ENCODE measurements at places on chromosomes 1 and 21.

- DNase-seq = no peak
Observed at GRCh38 chr1:157429601-157430240, 122.6 kb downstream of the FCRL5 start.

- DNase-seq = no peak
Observed at GRCh38 chr1:244583358-244583982, 69.5 kb upstream of the DESI2 start.

DNA sequence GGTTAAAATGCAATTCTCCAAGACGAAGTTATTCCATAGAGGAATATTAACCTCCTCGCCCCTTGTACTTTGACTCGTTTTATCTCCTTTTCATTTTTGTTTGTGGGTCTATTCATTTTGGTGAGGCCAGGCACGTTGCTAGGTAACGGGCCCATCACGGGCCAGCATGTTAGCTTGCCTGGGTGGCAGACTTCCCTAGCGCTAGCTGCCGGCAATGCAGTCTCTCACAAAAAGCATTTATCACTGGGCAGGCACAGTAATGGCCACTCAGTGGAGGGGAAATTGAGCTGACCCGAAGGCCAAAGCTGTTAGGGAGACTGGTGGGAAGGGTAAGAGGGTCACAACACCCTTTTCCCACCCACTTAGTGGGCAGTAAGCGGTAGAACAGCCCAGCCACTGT, 234.4 kb upstream of the FOXD3 start:
- no peak for DNase-seq

- DNase-seq = peak; percentile 35
Observed at GRCh38 chr1:1432951-1433803, 2.3 kb upstream of the VWA1 start.

GRCh38 chr1:51346086-51346942, 16.0 kb upstream of the TTC39A start:
- no peak for DNase-seq

DNA sequence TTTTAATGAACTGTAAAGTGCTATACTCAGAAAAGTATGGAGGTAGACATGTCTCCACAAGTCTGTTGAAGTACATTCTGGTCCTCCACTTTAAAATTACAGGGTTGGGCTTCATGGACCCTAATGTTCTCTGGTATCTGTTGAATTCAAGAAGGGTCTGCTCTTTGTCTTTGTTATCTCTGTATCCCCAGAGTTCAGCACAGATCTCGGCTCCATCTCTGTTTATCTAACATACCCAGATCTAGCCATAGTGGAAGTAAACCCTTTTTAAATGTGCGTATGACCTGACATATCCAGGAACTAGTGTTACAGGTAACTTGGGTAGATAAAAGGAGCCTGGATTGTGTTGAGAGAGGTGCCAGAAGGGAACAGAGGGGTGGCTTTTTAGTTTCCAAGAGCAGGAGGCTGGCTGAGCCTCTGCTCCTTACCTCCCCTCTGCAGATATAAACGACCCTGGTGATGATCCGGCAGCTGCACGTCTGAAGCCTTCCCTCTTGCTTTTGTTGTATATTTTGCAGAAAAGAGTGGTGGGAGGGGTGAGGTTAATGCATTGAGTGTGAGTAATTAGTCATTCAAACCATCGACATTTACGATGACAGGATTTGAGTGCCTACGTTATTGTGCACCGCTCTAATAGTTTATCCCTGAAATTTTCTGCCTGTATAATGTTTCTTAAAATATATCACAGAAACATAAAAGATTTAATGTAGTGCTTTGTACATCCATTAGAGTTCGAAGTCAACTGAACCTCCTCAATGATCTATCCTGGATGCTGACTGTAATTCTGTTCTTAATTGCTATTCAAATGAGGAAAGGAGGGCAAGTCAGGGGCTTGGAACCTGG, 30.8 kb downstream of the ELAVL4 start:
- DNase-seq = no peak

GRCh38 chr1:109772658-109773202, 9.0 kb upstream of the EPS8L3 start:
- DNase-seq = no peak

- peak; percentile 61 for DNase-seq
Observed at GRCh38 chr21:15514073-15514946, 215.5 kb upstream of the USP25 start.

GRCh38 chr1:98906809-98907208, 97.9 kb downstream of the PLPPR5 start:
- DNase-seq = no peak

- DNase-seq = no peak
Observed at GRCh38 chr21:45388011-45388521, 16.9 kb upstream of the COL18A1 start.

GRCh38 chr1:175390081-175390481, 197.5 kb upstream of the KIAA0040 start:
- DNase-seq = no peak

GRCh38 chr1:145545055-145545454, 62.7 kb upstream of the GPR89A start:
- no peak for DNase-seq

- DNase-seq = no peak
Observed at GRCh38 chr1:79777481-79778219, 771.1 kb upstream of the ADGRL4 start.

DNA sequence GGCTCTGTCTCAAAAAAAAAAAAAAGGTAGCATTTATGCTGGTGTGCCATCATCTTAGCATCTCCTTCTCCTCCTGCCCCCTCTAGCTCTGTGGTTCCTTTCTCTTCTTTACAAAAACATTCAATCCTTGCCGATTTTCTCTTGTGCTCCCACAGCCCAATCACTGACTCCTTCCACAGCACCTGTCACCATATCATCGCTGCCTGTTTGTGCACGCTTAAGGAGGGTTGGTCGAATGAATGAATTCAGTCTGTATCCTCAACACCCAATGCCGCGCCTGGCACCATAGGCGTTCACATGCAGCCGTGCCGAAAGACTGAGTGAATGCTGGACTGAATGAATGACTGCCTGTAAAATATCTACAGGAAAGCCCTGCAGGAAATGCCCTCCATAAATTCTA, 7.9 kb downstream of the RNU5D-1 start:
- DNase-seq = peak; percentile 55

- DNase-seq = no peak
Observed at GRCh38 chr1:196063294-196063693, 544.9 kb downstream of the KCNT2 start.

DNA sequence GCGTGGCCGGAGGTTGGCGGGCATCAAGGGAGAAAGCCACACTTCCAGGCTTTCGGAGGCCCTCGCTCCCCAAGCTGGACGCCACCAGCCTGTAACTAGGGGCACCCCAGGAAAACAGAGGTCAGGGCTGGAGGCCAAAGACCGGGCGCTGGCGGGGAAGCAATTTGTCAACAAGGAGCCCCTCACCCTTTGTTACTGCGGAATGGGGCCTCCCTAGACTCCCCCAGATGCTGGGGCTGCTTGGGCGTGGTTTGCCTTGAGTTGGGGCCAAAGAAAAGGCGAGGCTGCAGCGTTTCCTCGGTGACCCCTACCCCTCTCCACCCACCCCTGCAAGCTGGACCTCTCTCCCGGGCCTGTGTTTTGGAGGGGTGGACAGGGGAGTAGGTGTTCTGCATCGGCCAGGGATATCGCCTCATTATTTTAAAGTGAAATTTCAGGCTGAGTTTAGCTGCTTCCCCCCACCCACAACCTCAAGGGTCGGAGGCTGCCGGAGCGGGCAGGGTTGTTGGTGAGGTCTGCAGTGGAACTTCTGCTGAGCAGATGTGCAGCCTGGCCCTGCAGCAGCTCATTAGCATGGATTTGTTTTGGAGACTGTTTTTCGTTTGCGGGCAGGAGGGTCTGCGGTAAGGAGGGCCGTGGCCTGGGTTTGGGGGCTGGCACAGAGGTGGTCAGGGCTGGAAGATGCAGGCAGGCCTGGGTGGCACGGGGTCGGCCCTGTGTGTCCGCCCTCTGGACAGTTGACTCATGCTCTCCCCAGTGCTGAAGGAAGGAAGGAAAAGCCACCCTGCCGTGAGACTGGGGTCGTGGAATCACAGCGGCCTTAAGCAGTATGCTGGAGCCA, 1.5 kb downstream of the NBL1 start:
- DNase-seq = no peak

DNA sequence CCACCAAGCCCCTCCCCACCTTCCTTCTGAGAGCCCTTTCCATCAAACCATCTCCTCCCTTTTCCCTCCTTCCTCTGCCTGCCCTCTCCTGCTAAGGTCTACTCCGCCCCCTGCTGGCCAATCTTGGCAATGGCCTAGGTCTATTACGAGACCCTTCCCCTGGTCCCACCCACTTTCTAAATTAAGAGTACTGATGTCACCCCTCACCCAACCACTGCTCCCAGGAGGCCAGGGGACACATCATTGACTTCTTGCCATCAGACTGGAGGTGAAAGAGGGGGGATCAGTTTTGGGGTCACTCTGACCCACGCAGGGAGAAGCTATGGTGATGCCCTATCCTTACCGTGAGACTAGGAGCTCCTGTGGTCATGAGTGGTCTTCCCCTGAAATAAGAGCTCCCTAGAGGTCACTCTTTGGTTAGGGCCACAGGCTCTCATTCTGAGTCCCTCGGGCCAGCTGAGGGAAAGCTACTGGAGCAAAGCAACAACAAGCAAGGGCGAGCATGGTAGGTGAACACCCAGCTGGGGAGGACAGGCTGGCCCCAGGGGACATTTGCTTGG, 34.6 kb upstream of the S100A7 start:
- DNase-seq = peak; percentile 89

DNA sequence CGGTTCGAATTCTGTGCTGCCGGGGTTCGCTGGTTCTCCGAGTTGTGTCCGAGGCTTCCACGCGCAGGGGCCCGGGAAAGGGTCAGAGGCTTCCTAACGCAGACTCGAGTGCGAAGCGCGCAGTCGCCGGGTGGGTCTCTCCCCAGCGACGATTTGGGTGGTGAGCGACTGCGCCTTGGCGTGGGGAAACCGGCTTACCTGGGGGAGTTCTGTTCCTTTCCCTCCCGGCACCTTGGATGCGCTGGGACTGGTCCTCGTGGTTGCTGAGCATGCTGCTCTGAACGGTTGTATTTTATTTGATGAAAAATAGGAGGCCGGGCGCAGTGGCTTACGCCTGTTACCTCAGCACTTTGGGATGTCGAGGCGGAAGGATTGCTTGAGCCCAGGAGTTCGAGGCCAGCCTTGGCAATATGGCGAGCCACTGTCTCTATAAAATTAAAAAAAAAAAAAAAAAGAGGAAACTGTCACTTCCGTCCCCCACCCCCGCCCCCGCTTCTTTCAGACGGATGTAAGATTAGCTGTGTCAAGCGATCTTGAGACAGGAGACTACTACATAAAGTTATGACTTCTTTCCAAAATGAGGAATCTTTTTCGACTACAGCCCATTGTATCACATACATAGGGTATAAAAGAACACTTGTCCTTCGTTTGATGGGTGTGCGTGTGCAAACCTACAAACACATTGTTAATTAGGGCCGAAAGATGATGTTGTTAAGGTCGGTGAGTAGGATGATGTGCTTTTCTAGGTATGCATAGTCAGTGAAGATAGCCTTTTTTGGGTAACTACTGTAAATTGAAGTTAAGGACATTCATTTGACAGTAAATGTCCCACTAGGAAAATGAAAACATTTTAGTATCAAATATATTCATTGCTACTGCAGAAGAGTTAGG, at the start of gene CCDC18:
Gene CCDC18, plus strand, starts transcription at position 2 of the 891 bp plus-strand sequence. CDS start 2,638 bp downstream, outside the sequence.
- peak; percentile 68 for DNase-seq

DNA sequence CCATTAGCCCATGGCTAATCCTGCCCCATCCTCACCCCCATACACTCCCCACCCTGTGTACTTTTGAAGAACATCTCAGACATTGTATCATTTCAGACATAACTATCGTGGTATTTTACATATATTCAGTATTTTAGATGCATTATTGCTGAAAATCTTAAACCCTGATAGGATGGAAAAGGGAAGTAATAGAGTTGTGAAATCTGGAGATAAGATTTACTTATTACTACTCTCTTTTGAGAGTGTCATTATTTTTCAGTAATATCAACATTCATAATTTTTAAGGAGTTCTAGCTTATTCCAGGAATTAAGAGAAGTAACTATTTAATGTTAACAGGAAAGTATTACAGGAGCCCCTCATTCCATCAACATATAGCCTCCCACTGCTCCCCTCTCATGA, 34.4 kb downstream of the ADCY10 start:
- no peak for DNase-seq

DNA sequence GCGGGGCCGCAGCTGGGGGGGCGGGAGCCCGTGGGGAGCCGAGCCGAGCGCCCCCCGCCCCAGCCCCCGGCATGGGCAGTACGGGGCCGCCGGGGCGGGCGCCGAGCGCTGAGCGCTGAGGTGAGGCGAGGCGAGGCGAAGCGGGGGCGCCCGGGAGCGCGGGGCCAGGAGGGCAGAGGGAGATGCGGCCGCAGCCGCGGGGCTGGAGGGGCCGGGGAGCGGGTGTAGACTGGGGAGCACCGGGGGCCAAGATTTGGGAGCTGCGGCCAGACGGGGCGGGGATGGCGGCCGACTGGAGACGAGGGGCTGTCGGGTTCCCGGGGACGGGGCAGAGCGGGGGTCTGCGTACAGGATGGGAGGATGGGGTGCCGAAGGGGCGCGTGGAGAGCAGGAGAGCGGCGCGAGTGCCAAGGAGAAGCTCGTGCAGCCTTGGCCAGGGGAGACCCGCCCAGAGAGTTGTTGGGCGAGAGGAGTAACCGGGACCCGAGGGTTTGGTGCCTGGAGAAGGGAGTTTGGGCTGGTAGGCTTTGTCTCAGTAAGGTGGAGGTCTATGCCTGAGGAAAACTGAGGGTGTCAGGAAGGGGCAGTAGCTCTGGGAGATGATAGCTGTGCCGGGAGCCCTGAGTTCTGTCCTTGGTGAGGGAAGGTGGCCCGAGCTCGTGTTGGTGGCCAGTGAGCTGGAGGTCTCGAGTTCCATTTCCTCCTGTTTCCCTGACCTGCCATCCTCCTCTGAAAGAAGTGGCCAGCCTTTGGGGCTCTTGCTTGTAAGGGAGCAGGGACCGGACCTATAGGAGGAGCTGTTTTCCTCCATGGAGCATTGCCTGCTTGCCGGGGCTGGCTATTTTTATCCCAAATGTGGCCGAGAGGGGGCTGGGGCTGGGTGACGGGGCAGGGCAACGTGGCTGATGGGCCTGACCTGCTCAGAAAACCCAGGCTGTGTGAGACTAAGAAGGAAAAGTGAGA, 539 bp downstream of the ATP8B2 start:
- DNase-seq = peak; percentile 73

- DNase-seq = no peak
Observed at GRCh38 chr1:172973424-172973823, 77.3 kb downstream of the TNFSF18 start.

DNA sequence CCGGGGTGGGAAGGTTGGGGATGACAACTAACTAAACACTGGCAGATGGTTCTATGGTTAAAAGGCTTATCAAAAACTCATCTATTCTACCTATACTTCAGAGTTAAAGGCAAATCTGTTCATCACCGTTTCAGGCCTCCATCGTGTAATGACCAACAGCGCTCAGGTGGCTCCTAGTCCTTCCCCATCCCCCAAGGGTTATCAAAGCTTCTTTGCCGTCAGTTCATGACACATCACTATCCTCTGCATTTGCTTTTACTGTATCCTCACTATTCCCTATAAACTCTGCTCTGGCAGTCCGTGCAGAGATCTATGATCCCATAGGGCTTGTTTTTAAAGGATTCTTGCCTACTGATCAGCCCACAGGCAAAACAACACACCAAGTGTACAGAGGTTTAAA, 8.2 kb downstream of the HMGN1 start:
- DNase-seq = no peak
